ENCODE measurements at places on chromosomes 11 and 22. TPM values are rescaled to one million over a fixed set of nuclear protein-coding genes. Genes with fewer than 3 reads are reported as not detected.
A peak's percentile ranks its signal among the peaks of the same experiment; 100 is the strongest.

GRCh38 chr11:28981381-28981780 lies 873.2 kb downstream of the METTL15 start:
- DNase-seq: no peak

DNA sequence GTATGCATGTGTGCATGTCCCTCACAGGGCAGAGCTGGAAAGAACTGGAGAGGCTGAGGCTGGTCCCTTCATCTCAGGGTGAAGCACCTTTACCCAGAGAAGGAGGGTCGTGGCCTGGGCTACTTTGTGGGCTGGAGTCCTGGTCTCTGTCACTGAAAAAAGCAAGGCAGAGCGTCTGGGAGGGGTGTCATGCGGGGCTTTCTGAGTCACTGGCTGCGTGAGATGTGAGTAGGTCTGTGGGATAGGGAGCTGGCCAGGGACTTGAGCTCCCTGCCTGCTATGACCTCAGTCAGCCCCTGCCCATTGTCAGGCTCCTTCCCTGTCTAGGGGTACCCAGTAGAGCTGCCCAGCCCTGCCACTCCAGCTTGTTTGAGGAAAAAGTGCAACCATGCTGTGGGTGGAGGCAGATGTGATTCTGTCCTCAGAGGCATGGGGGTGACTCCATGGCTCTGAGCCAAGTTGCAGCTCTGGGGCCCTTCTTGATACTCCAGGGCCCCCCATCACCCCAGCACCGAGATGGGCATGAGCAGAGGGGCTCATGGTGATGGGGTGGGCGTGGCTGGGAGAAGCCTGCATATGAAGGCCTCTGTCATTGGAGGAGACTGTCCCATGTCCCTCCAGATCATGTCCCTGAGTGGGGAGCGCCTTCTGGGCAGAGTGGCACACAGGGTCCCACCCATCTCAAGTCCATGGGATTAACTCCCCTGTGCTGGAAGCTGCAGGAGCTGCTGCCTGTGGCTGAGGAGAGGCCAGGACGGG lies 27.8 kb downstream of the KCNQ1 start:
- DNase-seq: no peak

DNA sequence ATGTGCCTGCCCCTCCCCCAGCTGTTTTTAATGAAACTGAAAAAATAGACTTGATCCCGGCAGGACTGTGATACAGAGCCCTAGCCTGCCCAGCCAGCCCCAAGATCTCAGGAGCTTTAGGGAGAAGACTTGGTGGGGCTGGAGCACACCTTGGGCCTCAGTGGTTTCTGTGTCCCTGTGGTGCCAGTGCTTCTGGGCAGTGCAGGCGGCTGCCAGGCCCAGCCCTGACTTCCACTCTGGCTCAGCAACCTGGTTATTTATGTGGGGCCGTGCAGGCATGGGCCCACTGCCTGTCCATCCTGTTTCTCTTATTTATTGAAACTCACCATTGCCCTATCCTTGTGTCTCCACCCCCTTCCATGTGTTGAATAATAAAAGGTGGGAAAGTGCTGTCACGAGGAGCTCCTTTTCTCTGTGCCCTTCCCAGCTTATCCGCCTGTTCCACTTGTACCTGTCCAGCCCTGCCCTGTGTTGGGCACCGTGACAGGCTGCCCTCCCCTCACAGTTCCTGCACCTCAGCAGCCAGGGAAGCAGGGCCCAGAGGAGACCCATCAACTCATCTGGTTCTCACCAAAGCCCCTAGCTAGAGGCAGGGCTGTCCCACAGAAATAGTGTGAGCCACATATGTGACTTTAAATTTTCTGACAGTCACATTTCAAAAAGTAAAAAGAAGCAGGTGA lies 20.2 kb downstream of the RELT start:
- DNase-seq: no peak

DNA sequence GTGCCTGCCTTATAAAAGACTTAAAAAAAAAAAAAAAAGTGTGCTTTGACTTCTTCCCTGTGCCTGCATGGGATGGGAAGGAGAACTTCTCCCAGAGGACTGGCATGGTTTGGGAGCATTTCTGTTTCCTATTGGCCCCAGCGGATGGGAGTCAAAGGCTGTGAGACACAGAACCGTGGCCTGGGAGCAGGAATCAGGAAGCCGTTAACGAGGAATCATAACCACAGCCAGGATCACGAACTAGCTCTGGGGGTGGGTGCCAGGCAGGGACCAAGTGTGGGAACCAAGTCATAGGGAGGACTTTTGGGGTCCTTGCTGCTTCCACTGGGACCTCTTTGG lies 526 bp downstream of the C1QTNF6 start:
- no peak for DNase-seq

DNA sequence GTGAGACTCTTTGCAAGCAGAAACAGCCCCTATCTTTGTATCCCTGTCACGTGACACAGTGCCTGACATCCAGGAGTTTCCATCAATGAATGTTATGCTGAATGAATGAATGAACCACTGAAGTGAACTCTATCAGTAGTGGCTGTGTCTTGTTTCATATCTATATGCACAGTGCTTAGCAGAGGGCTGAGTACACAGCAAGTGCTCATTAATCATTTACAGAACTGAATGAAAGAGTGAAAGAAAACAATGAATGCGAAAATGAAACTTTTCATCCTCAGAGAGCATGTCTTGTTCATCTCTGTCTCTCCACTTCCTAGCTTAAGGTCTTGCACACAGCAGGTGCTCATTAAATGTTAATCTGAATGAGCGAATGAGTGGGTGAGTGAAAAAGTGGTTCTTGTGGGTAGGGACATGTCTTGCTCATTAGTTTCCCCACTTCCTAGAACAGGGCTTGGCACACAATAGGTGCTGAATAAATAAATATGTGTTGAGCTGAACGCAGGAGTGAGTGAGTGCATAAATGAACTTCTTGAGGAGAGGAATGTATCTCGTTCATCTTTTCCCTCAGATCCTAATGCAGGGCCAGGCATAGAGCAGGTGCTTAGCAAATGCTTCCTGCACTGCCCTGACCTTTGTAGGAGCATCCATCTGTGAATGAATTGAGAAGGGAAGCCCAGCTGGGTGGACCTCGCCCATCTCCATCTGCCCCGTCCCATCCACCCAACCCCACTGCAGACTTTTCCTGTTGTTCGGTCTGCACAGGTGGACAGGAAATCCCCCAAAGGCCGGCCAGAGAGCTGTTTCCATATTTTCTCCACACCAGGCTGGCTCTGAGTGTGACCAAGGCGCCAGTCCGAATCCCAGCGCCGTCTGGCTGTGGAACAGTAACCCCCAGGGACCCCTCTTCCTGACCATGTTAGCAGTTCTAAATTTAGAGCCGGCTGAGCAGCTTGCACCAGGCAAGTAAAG lies 113.4 kb upstream of the CRYBB3 start:
- DNase-seq: peak; percentile 61

- no peak for DNase-seq
These were observed 69.5 kb downstream of the ARHGAP42 start for GRCh38 chr11:100756559-100756958.

GRCh38 chr11:43987384-43988039 lies 45.1 kb downstream of the C11orf96 start:
- DNase-seq: peak; percentile 93

- no peak for DNase-seq
These were observed 1.6 kb upstream of the ARL14EP start for GRCh38 chr11:30321321-30321720.

GRCh38 chr11:113675565-113675964 lies 30.5 kb downstream of the TMPRSS5 start:
- no peak for DNase-seq

GRCh38 chr11:18393581-18394274 lies 635 bp upstream of the LDHA start:
- DNase-seq: no peak

The IL18 gene
- 1.5 TPM for total RNA-seq

The CADM1 gene
- 31.4 TPM for total RNA-seq

The TRIM48 gene
- total RNA-seq: not detected

All from heart right ventricle (tissue), 16 donors.